ENCODE measurements at places on chromosomes 7 and 10.

- DNase-seq = no peak
Observed at GRCh38 chr7:13628239-13629001, 361.0 kb downstream of the ETV1 start.

- no peak for DNase-seq
Observed at GRCh38 chr7:66837007-66837406, 84.0 kb upstream of the TMEM248 start.

DNA sequence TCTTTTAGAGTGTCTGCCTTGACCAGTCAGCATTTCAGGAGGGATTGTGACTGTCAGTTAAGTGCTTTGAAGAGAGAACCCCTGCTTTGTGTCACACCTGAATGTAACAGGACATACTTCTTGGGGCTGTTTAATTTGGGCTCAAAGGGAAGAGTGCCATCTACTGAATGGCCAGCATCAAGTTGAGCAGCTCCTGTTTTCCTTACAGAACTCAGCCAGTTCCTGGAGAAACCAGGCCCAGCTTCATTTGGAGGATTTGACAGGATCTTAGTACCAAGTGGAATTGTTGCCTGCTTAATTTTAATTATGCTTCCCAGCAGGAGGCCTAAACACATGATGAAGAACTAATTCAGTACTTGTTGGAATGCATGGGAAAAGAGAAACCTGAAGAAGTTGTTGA is 8.3 kb downstream of the ADD3 start:
- DNase-seq = no peak

DNA sequence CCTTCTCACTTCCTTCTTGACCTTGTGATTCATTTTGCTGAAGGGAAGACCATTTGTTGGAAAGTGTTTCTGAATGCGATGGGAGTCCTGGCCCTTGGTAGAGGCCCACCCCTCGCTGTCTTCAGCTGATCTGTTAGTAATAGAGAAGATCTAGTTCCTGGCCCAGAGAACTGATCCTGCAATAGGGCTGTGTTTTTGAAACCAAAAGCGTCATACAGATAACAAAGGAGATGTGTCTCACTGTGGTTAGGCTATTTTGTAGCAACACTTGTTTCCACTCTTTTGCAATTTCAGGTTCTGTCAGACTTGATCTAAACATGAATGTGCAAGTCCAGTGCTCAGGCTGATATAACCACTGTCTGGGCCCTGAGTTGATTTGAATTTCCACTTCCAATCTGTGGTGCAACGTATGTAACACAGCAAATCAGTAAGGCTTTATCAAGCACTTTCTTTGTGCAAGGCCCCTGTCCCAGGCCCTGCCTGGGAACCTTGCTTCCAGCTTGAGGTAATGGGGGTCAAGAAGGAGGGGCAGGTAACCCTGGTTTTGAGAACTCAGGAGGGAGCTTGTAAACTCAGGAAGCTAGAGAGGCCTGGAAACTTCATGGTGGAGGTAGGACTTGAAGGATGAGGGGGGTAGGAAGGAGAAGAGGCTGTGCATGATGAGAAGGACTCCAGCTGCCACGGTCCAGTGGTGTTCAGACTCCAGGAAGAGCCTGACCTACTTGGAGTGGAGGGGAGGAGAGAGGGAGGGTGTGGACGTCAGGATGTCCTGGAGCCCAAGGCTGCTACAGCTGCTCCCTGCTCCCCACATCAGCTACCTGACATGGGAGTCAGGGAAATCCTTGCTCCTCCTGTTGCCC is 42.2 kb upstream of the SRGN start:
- no peak for DNase-seq

- no peak for DNase-seq
Observed at GRCh38 chr10:48257407-48257961, 17.0 kb downstream of the FRMPD2 start.

All from activated CD8-positive, alpha-beta memory T cell treated with anti-CD3 and anti-CD28 coated beads for 1 hour (primary cell).